ENCODE measurements at places on chromosomes 4 and X.

- no peak for DNase-seq
These were observed 84.0 kb downstream of the PHKA2 start for GRCh38 chrX:18899796-18900380.

GRCh38 chr4:5889002-5889696 is 3.7 kb downstream of the CRMP1 start:
- no peak for DNase-seq

GRCh38 chrX:107135049-107135964 is 16.7 kb upstream of the RBM41 start:
- peak; percentile 40 for DNase-seq

DNA sequence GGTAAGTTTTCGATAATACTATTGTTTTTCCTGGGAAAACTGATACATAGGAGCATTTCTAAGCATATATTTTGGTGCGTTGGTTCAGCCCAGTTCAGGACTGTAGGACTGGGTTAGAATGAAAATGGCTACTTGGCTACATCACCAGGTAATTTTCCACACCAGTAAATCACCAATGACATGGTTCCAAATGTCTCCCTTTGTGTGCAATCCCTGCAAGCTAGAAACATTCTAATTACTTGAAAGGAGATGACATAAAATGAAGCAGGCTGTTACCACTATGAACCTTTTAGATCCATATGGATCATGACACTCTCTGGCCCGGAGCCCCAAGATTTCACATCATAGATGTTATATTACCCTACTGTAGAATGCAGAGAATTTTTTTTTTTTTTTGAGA is 577.4 kb upstream of the FTHL17 start:
- DNase-seq: no peak

DNA sequence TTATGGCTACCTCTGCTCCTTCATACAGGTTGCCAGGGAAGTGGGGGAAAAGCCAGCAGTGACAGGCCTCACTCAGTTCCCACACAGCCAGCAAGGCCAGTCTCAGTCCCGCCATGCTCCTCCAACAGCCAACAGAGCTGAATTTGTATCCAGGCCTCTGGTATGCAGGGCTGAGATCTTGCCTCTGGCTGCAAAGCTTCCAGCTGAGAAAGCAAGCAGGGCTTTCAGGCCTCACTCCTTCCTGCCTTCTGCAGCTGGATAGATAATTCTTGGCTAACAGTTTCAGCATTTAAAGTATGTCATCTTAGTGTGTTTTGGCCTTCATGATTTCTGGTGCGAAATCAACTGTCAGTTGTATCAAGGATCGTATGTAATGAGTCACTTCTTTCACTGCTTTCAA is 103.6 kb downstream of the GNL3L start:
- DNase-seq: no peak

GRCh38 chr4:109131559-109131958 is 170.9 kb downstream of the COL25A1 start:
- no peak for DNase-seq

All from fibroblast of skin of right quadriceps (primary cell).